ENCODE measurements at places on chromosomes 11 and 22. TPM values are rescaled to one million over a fixed set of nuclear protein-coding genes. Genes with fewer than 3 reads are reported as not detected.

The OVOL1 gene
- not detected for total RNA-seq

The PDHX gene
- total RNA-seq = 29.5 TPM

The OR8D2 gene
- not detected for total RNA-seq

The PARVG gene
- total RNA-seq = 0.09 TPM

The FGF19 gene
- total RNA-seq = not detected

The TMEM191B gene
- not detected for total RNA-seq

The SMIM38 gene
- total RNA-seq = 0.32 TPM

The OR51B5 gene
- 0.26 TPM for total RNA-seq

The GAL3ST1 gene
- total RNA-seq = not detected

The YAP1 gene
- total RNA-seq = 115 TPM

The DCDC1 gene
- 0.34 TPM for total RNA-seq

The IFT27 gene
- 18.2 TPM for total RNA-seq

The MS4A15 gene
- total RNA-seq = not detected

The HEPHL1 gene
- not detected for total RNA-seq

The TMEM135 gene
- 30.9 TPM for total RNA-seq

The DEUP1 gene
- total RNA-seq = not detected

The FAM111B gene
- total RNA-seq = 0.09 TPM

The P2RY6 gene
- not detected for total RNA-seq

The CELSR1 gene
- 1.4 TPM for total RNA-seq

The PLEKHA7 gene
- total RNA-seq = 0.17 TPM

The PATE3 gene
- not detected for total RNA-seq

The RBMXL2 gene
- not detected for total RNA-seq

The PHF5A gene
- 61.5 TPM for total RNA-seq

The PRODH gene
- total RNA-seq = under 0.01 TPM

The CDC45 gene
- 1.1 TPM for total RNA-seq

The CHADL gene
- 1.5 TPM for total RNA-seq

The MEI1 gene
- total RNA-seq = 0.17 TPM

The CYTH4 gene
- 0.32 TPM for total RNA-seq

The CCDC90B gene
- 66.4 TPM for total RNA-seq

The MMP10 gene
- total RNA-seq = 0.79 TPM

The FAM118B gene
- 15.1 TPM for total RNA-seq

The BAIAP2L2 gene
- total RNA-seq = 0.69 TPM

The GPHA2 gene
- total RNA-seq = not detected
